ENCODE measurements at places on chromosomes 11 and 22.

GRCh38 chr11:126148317-126148716 is 63.1 kb downstream of the RPUSD4 start:
- no peaks in the 10 kb centered on the region for H3K36me3 ChIP-seq
- peaks cover 2% of the 10 kb centered on the region for H3K4me1 ChIP-seq
- DNase-seq = no peak
- peaks cover 13% of the 10 kb centered on the region for H3K27me3 ChIP-seq
- H3K27ac ChIP-seq = no peak overlapping the region
- no peak overlapping the region for H3K4me3 ChIP-seq

- no peaks in the 10 kb centered on the region for H3K4me1 ChIP-seq
- no peak for DNase-seq
- H3K27me3 ChIP-seq = no peaks in the 10 kb centered on the region
- H3K36me3 ChIP-seq = no peaks in the 10 kb centered on the region
- no peak overlapping the region for H3K27ac ChIP-seq
Observed at GRCh38 chr11:75779960-75780359, 11.4 kb downstream of the DGAT2 start.

DNA sequence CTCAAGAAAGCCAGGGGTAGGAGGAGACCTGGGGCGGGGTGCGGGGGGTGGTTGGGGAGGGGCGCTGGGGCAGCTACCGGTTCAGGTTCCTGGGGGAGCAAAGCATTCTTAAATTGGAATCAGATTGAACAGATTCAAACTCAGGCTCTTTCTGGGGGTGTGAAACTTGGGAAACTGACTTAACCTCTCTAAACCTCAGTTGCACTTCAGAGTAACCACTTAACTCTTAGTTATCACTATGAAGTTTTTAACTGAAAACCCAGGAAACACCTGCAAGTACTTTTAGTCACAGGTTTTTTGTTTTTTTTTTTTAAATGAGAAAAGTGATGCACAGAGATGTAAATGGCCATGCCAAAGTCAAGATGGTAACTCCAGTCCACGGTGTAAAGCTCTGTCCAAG is 72.0 kb downstream of the RCN1 start:
- no peak overlapping the region for H3K4me3 ChIP-seq
- peaks cover 4% of the 10 kb centered on the region for H3K27me3 ChIP-seq
- H3K4me1 ChIP-seq = peaks cover 3% of the 10 kb centered on the region
- no peak for DNase-seq
- no peaks in the 10 kb centered on the region for H3K36me3 ChIP-seq

GRCh38 chr11:125995313-125995712 is 49.5 kb downstream of the VSIG10L2 start:
- H3K27me3 ChIP-seq = no peaks in the 10 kb centered on the region
- no peaks in the 10 kb centered on the region for H3K4me1 ChIP-seq
- H3K4me3 ChIP-seq = no peak overlapping the region
- no peak overlapping the region for H3K27ac ChIP-seq
- DNase-seq = no peak

DNA sequence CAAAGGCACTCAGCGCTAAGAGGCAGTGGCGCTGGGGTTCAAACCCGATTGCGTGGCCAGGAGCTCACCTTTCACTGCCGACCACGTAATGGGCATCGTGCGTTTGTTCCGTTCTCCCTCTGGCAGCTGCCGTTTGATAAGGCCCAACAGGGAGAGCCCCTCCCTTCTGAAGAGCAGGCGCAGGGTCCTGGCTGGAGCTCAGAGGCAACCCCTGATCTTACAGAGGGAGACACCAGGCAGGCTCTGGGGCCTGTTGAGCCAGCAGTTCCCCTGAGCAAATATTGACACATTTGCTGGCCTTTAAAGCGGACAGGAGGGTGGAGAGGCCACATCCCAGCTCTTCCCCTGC is 11.7 kb upstream of the C1QTNF6 start:
- H3K27me3 ChIP-seq = no peaks in the 10 kb centered on the region
- DNase-seq = no peak
- H3K27ac ChIP-seq = peak overlapping the region; percentile 98

DNA sequence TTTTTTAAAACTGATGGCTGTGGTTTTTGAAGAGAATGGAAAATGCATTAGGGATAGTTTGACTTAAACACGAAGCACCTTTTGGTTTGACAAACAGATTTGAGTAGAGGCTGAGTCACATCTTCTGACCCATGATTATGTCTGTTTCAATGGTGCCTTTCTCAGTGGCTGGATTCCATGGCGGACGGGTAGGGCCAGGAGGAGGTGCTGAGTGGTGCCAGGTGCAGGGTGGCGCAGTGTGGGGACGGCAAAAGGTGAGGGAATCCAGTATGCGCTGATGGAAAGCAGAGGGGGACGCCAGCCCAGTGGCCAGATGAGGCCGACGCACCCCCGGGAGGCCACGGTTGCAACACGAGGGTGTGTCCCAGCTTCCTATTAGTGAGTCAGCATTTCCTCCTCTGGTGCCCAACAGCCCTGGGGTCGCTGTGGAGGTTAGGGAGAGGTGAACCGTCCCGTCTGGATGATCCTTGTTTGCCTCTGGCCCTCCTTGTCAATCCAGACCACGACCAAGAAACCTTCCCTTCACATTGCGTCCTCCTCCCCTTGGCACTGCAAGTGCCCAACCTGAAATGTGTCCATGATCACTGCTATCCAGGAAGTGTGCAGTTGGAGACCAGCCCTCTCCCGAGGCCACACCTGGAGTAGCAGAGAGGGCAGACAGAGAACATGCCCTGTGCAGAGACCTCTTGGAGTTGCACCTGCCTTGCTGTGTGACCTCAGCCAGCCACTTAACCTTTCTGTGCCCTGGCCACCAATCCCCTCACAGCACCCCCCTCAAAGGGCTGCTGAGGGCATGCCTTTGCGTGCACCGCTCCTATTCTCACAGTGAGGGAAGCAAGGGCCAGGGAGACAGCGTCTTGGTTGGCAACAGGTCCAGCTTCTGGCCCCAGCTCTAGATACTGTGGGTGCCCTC is 32.5 kb upstream of the ATXN10 start:
- no peaks in the 10 kb centered on the region for H3K36me3 ChIP-seq
- H3K27ac ChIP-seq = no peak overlapping the region
- H3K4me3 ChIP-seq = no peak overlapping the region
- H3K4me1 ChIP-seq = peaks cover 10% of the 10 kb centered on the region
- H3K27me3 ChIP-seq = peaks cover 45% of the 10 kb centered on the region

- H3K4me1 ChIP-seq = no peaks in the 10 kb centered on the region
- no peak for DNase-seq
- no peaks in the 10 kb centered on the region for H3K27me3 ChIP-seq
- H3K4me3 ChIP-seq = no peak overlapping the region
Observed at GRCh38 chr11:133522344-133522743, 10.0 kb downstream of the OPCML start.

GRCh38 chr11:83158357-83158786 is 1.4 kb downstream of the PCF11 start:
- H3K27ac ChIP-seq = peak overlapping the region; percentile 100
- no peaks in the 10 kb centered on the region for H3K27me3 ChIP-seq
- no peak for DNase-seq
- H3K36me3 ChIP-seq = peaks cover 36% of the 10 kb centered on the region
- H3K4me1 ChIP-seq = peaks cover 17% of the 10 kb centered on the region
- peak overlapping the region; percentile 100 for H3K4me3 ChIP-seq

GRCh38 chr22:21972293-21972779 is 10.3 kb downstream of the TOP3B start:
- H3K4me3 ChIP-seq = no peak overlapping the region
- H3K27me3 ChIP-seq = no peaks in the 10 kb centered on the region
- peaks cover 18% of the 10 kb centered on the region for H3K36me3 ChIP-seq
- peak; percentile 26 for DNase-seq
- H3K27ac ChIP-seq = no peak overlapping the region

- no peak overlapping the region for H3K4me3 ChIP-seq
- no peaks in the 10 kb centered on the region for H3K36me3 ChIP-seq
- H3K27ac ChIP-seq = no peak overlapping the region
- H3K4me1 ChIP-seq = no peaks in the 10 kb centered on the region
- DNase-seq = no peak
- no peaks in the 10 kb centered on the region for H3K27me3 ChIP-seq
Observed at GRCh38 chr11:77115956-77116355, 12.1 kb upstream of the MYO7A start.

- no peaks in the 10 kb centered on the region for H3K4me1 ChIP-seq
- DNase-seq = no peak
- H3K36me3 ChIP-seq = no peaks in the 10 kb centered on the region
- no peak overlapping the region for H3K4me3 ChIP-seq
- H3K27ac ChIP-seq = no peak overlapping the region
Observed at GRCh38 chr11:115439385-115439784, 64.8 kb downstream of the CADM1 start.

- DNase-seq = no peak
- H3K4me1 ChIP-seq = peaks cover 11% of the 10 kb centered on the region
Observed at GRCh38 chr11:35118906-35119305, 20.1 kb upstream of the CD44 start.

DNA sequence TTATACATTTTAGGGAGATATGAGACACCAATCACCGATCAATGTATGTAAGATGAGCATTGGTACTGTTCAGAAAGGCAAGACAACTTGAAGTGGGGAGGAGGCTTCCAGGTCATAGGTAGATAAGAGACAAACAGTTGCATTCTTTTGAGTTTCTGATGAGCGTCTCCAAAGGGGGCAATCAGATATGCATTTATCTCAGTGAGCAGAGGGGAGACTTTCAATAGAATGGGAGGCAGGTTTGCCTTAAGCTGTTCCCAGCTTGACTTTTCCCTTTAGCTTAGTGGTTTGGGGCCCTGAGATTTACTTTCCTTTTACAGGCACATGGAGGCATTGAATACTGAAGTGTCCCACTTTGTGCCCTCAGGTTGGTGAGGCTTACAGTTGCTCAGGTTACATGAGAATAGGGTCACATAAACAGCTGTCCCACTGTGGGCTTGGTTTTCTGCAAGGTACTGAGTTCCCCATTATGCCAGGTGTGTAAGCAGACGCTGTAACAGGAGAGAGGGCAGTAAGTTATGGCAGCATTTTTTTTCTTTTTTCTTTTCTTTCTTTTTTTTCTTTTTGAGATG is 129.8 kb upstream of the SERPIND1 start:
- peaks cover 3% of the 10 kb centered on the region for H3K4me1 ChIP-seq
- no peak for DNase-seq
- H3K27ac ChIP-seq = peak overlapping the region; percentile 10
- no peak overlapping the region for H3K4me3 ChIP-seq
- no peaks in the 10 kb centered on the region for H3K36me3 ChIP-seq

DNA sequence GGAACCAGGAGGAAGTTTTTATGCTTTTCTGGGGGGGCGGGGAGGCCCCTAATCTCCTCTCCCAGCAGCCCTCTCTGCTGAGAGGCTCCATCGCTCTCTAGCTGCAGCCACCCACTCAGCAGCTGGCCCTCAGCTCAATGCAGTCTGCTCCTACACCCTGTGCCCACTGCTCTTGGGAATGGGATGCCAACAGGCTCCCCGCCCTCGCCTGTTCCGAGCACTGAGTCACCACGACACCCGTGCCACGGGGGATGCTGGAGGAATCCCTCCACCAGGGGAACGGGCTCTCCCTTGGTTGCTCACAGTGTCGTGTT is 23.5 kb upstream of the SUSD2 start:
- peak overlapping the region; percentile 97 for H3K27ac ChIP-seq
- H3K27me3 ChIP-seq = no peaks in the 10 kb centered on the region
- no peaks in the 10 kb centered on the region for H3K36me3 ChIP-seq
- H3K4me3 ChIP-seq = peak overlapping the region; percentile 96
- DNase-seq = no peak

- H3K27ac ChIP-seq = peak overlapping the region; percentile 73
- no peaks in the 10 kb centered on the region for H3K36me3 ChIP-seq
- no peaks in the 10 kb centered on the region for H3K27me3 ChIP-seq
- DNase-seq = no peak
Observed at GRCh38 chr22:32832174-32832573, 30.7 kb downstream of the TIMP3 start.

DNA sequence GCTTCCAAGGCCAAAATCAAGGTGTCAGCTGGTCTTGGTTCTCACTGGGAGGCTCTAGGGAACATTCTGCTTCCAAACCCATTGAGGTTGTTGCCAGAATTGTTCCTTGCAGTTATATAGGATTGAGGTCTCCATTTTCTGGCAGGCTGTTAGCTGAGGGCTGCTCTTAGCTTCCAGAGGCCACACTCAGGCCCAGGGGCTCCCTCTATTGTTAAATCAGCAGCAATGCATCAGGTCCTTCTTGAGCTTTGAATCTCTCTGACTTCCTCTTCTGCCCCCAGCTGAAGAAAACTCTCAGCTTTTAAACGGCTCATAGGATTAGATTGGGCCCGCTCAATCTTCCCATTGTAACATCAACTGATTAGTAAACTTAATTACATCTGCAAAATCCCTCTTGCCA is 39.3 kb upstream of the BSX start:
- peaks cover 8% of the 10 kb centered on the region for H3K4me1 ChIP-seq
- no peaks in the 10 kb centered on the region for H3K36me3 ChIP-seq
- no peak overlapping the region for H3K4me3 ChIP-seq
- DNase-seq = peak; percentile 57

DNA sequence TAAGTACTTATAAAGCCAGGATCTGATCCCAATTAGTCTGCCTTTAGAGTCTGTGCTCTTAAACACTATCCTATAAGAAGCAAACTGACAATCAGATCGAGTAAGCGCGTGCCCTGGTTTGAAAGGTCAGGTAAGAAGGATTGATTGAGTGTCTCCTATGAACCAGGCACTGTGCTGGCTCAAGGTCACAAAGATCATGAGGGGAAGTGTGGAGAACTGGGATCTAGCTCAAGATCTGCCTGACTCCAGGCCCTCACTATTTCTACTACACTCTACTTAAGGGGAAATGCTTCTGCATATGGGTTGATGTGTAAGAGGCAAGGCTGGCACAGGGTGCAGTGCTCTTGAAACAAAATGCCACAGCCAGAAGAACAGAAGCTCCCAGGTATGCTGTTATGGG is 77.0 kb downstream of the ME3 start:
- H3K4me3 ChIP-seq = no peak overlapping the region
- H3K27me3 ChIP-seq = no peaks in the 10 kb centered on the region
- H3K36me3 ChIP-seq = no peaks in the 10 kb centered on the region
- H3K4me1 ChIP-seq = peaks cover 11% of the 10 kb centered on the region
- no peak overlapping the region for H3K27ac ChIP-seq
- DNase-seq = no peak

DNA sequence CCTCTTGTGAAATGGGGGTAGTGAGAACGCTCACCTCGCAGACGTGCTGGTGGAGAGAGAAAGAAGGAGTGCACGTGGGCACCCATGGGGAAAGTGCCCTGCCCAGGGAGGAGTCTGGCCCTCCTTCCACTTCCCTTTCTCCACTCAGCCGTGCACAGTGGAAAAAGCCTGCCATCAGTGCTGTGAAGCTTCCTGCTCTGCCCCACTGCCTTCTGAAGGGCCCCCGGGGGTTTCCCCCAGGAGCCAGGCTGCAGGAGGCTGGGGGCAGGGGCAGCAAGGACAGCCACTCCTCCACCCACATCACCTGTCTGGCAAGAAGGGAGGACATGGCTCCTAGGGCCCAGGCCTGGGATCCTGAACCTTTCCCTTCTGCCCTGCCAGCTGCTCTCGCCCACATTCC is 7.6 kb downstream of the TP53I11 start:
- peaks cover 9% of the 10 kb centered on the region for H3K4me1 ChIP-seq
- no peaks in the 10 kb centered on the region for H3K27me3 ChIP-seq
- no peak overlapping the region for H3K27ac ChIP-seq

GRCh38 chr11:13487661-13488030 is 8.2 kb downstream of the PTH start:
- H3K4me3 ChIP-seq = peak overlapping the region; percentile 90
- peaks cover 13% of the 10 kb centered on the region for H3K27me3 ChIP-seq
- H3K27ac ChIP-seq = peak overlapping the region; percentile 60
- no peak for DNase-seq
- H3K36me3 ChIP-seq = no peaks in the 10 kb centered on the region
- peaks cover 9% of the 10 kb centered on the region for H3K4me1 ChIP-seq
